ENCODE measurements at places on chromosomes 6 and 20.

DNA sequence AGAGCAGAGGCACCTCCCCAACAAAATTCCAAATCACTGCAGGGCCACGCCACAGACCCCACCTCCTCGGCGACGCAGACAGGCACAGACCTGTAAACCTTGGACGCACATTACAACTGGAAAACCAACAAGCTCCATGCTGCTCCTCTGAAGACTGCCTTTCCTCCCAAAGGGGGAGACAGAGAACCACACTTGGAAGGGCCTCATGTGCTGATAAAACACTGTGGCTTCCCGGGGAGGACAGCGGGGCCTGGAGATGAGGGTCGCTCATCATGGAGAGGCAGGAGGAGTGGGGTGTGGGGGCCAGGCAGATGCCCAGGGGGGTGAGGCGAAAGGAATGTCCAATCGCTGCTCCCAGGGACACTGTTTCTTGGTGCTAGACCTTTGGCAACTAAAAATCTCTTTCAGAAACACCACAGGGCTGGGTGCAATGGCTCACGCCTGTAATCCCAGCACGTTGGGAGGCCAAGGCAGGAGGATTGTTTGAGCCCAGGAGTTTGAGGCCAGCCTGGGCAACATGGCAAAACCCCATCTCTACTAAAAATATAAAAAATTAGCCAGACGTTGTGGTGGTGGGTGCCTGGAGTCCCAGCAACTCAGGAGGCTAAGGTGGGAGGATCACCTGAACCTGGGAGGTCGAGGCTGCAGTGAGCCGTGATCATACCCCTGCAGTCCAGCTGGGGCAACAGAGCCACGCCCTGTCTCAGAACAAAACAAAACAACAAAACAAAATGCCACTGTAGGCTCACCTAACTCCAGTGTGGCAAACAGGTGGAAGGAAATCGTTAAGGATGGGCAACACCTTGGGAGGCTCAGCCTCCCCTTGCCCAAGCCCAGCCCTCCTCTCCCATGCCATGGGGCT lies 53.8 kb downstream of the ABHD12 start:
- no peak overlapping the region for H3K4me3 ChIP-seq
- peak overlapping the region; percentile 72 for H3K27ac ChIP-seq
- peaks cover 12% of the 10 kb centered on the region for H3K36me3 ChIP-seq
- no peaks in the 10 kb centered on the region for H3K27me3 ChIP-seq
- DNase-seq, result peak; percentile 53

DNA sequence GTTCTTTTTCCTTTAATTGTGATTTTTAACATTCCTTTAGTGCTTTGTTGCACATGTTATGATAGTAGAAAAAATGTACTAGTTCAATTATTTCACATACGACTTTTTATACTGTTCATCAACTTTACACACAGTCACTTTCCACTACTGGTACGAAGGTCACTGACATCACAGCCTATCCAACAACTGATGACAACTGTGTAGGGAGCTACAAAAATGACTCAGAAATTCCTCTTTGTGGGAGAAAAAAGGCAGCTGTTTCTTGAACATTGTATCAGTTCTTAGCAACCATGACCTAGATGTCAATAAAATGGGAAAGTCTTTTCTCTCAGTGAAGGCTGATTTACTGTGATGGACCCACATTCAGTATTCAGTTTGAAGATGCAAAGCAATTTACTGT lies 7.0 kb upstream of the ID4 start:
- no peak overlapping the region for H3K4me3 ChIP-seq
- H3K4me1 ChIP-seq, result 0 out of 2 replicates have a peak, but pooled peaks cover 4% of the 10 kb centered on the region
- no peak for DNase-seq
- H3K27me3 ChIP-seq, result peaks cover 14% of the 10 kb centered on the region
- H3K27ac ChIP-seq, result no peak overlapping the region
- H3K36me3 ChIP-seq, result no peaks in the 10 kb centered on the region

DNA sequence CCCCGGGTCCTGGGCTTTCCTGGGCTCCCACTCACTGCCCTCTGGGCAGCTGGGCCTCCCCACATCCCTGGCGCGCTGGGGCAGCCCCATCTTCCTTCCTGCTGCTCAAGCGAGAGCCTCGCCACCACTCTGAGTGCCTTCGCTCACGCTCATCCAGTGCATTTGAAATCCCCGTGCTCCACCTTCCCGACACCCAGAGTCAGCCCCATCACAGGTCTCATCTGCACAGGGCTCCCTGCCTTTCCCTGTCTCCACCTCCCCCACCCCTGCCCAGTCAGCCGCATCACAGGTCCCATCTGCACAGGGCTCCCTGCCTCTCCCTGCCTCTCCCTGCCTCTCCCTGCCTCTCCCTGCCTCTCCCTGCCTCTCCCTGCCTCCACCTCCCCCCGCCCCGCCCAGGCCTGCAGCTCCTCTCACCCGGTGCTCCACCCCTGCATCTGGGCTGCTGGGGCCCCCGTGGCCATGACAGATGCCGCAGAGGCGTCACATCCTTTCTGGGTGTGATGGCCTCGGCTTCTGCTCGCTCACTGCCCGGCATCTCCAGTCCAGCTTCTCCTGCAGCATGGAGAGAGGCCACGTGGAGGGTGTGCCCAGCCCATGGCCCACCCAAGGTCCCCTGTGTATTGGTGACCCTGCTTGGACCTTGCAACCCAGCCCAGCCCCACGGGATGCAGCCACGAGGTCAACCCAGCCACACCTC lies 9.0 kb upstream of the BHLHE23 start:
- H3K27ac ChIP-seq, result no peak overlapping the region
- DNase-seq, result no peak
- peaks cover 19% of the 10 kb centered on the region for H3K4me1 ChIP-seq
- H3K27me3 ChIP-seq, result peaks cover 25% of the 10 kb centered on the region
- H3K36me3 ChIP-seq, result peaks cover 17% of the 10 kb centered on the region

DNA sequence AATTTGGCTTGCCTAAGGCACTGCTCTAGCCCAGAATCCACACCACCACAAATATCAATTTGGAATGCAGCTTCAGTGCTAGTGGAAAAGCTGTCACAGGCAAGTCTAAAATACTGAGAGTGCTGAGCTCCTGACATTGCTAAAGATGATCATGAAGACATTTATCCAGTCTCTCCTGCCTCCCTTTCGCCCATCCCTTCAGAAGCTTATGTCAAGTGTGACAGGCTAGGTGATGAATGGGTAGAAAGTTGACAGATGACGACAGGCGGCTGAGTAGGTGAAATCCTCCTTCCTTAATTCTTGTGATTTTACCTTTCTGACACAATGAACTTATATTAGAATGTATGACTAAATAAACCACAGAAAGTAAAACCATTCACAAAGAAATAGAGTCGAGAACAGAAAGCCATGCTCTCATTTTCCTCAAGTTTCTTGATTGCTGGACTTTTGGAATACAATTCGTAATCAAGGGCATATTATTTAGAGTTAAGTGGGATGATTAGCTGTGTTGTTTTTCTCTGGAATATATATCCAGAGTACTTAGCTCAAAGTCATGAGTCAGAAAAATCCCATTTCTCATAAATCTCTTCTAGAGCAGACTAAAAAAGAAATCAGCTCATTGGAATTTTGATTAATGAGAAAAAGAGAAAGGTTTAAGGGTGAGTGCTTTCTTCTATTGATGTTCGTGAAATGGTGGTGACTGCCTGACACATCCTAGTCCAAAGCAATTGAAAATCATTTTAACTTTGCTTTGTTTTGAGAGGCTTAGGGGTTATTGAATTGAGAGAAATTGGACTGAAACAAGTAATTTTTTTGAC lies 1228.2 kb upstream of the CITED2 start:
- peaks cover 9% of the 10 kb centered on the region for H3K4me1 ChIP-seq
- no peak overlapping the region for H3K27ac ChIP-seq
- H3K36me3 ChIP-seq, result no peaks in the 10 kb centered on the region
- no peak overlapping the region for H3K4me3 ChIP-seq
